ENCODE measurements at places on chromosomes 13 and 19. TPM values are rescaled to one million over a fixed set of nuclear protein-coding genes. Genes with fewer than 3 reads are reported as not detected.

Gene USHBP1
- total RNA-seq = 29.4 TPM

Gene SERPINE3
- total RNA-seq = 0.20 TPM

Gene CCDC106
- 15.1 TPM for total RNA-seq

Gene SOHLH2
- total RNA-seq = not detected

Gene ACP7
- 0.90 TPM for total RNA-seq

Gene PLIN4
- total RNA-seq = 120 TPM

Gene NTN5
- 0.78 TPM for total RNA-seq

Gene SLITRK6
- not detected for total RNA-seq

Gene R3HDM4
- total RNA-seq = 47.7 TPM

Gene KIR2DL4
- not detected for total RNA-seq

Gene KRTDAP
- not detected for total RNA-seq

Gene TEX26
- total RNA-seq = not detected

Gene INSR
- total RNA-seq = 212 TPM

Gene PLIN5
- total RNA-seq = 12.0 TPM

Gene OR2Z1
- total RNA-seq = not detected

Gene VSTM1
- not detected for total RNA-seq

Gene APLP1
- 19.7 TPM for total RNA-seq

Gene MBD3L3
- not detected for total RNA-seq

Gene LPAR6
- total RNA-seq = 21.4 TPM

Gene MICU2
- 85.2 TPM for total RNA-seq

Gene SYCN
- total RNA-seq = 1.3 TPM

Gene SHANK1
- total RNA-seq = 0.30 TPM

Gene LGI4
- total RNA-seq = 207 TPM

Gene RASGRP4
- total RNA-seq = 3.1 TPM

Gene KIR2DL1
- total RNA-seq = not detected

Gene ZNF682
- total RNA-seq = 13.6 TPM

Gene ATP8A2
- 0.59 TPM for total RNA-seq

Gene PKN1
- 73.9 TPM for total RNA-seq

Gene ZNF426
- 12.5 TPM for total RNA-seq

Gene WDR88
- not detected for total RNA-seq

Gene PTGER1
- total RNA-seq = 5.9 TPM

Gene EHD2
- 128 TPM for total RNA-seq

Gene CEACAM20
- total RNA-seq = not detected

Gene KRI1
- 22.9 TPM for total RNA-seq

Gene SRRM5
- 0.60 TPM for total RNA-seq

Gene ADAMTSL5
- 46.9 TPM for total RNA-seq

Gene WDR62
- 2.0 TPM for total RNA-seq

Gene TNNT1
- not detected for total RNA-seq

Gene TNFSF9
- not detected for total RNA-seq

Gene CBARP
- total RNA-seq = 2.3 TPM

All from tibial nerve (tissue), 4 donors.